AG10803 (cell line): ENCODE measurements at places on chromosomes 6 and 20.

DNA sequence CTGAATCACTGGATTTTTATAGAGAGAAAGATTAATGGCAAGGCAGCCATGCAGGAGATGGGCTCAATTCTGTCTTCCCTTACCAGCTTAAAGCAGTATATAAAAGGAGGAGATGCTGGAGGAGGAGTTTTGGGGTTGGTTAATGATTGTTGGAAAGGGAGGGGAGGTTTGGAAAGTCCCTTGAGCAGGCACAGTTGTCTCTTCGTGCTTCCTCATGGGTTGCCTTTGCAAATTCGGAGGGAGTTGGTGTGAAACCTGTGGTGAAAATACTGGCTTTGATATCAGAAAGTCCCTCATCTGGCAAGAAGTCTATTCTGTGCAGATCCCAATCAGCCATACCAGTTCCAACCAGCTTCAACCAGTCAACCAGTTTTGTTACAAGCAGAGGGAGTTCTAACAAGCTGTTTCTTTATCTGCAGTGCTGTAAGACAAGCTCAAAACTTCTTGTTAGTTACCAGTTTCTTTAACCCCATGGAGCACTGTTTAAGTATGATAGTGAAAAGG is 107.0 kb downstream of the HIVEP1 start:
- DNase-seq, result no peak

DNA sequence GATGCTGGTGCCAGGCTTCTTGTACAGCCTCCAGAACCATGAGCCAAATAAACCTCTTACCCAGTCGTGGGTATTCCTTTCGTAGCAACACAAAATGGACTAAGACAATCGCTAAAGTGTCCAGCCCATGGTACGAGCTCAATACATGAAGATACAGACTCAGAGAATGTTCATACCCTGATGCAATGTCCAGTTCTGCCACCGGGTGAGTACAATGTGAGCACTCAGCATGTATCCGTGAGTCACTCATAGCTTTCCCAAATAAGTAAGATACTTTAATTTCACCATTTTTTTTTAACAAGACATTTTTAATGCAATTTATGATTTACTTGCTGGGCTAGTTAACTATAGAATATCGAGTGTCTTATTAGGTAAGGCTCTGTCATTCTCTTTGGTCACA is 26.7 kb upstream of the PDE10A start:
- no peak for DNase-seq

- DNase-seq, result peak; percentile 70
Measured at GRCh38 chr20:44309763-44310663, 989 bp downstream of the FITM2 start.

DNA sequence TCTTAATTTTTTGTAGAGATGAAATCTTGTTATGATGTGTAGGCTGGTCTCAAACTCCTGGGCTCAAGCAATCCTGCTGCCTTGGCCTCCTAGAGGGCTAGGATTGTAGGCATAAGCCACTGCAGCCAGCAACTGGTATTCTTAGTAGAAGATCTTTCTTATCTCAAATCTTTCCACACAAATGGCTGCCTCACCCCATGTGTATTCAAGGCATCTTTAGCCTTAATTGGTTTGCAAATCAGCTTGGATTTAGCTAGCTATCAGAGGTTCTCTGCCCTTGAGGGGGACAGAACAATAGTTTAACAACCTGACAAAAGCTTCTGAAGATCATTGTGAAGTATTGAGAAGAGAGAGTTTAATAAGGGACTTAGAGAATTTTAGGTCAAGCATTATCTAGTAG is 17.9 kb upstream of the ABRACL start:
- DNase-seq, result no peak

GRCh38 chr20:60955706-60956105 is 296.4 kb upstream of the CDH4 start:
- DNase-seq, result no peak

- no peak for DNase-seq
Measured at GRCh38 chr6:151112130-151112529, 127.6 kb upstream of the AKAP12 start.

DNA sequence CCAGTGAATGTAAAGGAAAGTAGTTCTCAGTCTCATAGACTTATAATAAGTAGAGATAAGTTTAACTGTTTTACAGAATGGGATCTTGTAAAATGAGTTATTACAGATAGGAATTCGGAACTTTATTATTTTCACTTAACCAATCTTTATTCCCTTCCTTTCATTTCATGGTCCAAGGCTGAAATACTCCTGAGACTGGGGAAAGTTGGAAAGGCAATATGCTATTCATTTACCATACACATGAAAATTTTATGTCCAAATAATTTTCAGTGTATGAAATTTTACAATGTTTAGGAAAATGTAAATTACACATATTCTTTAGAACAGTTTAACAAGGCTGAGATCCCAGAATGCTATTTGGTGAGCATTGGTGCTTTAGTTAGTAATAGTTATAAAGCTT is 62.3 kb downstream of the HMGCLL1 start:
- no peak for DNase-seq

GRCh38 chr6:139627091-139627490 is 252.6 kb upstream of the CITED2 start:
- no peak for DNase-seq

DNA sequence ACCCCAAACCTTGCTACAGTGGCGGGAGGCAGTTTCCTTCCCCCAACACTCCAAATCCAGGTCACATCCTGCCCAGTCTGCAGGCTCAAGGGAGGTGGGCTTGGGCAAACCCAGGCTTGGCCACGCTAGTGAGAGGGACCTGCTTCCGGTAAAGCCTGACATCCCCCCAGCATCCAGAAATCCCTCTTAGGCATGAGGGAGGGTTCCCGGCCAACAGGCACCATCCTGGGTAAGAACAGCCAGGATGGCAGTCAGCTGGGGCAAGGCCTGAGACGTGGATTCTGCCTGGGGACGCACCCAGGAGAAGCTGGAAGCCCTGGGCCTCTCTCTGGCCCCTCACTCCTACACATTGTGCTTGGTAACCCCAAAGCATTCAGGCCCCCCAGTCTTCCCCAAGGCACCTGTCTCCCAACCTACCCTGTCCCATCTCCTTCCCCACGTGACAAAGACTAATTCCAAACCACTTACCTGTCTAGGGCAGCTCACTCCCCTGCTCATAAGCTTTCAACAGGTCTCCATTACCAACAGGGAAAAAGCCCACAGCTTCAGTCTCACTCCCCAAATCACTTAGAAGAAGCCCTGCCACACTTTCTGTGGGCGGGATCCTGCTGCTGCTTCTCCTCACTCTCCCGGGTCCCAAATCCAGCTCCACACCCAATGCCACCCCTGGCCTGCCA is 2.1 kb downstream of the C20orf144 start:
- DNase-seq, result no peak

GRCh38 chr6:53119772-53120409 is 28.8 kb downstream of the GCM1 start:
- peak; percentile 67 for DNase-seq

DNA sequence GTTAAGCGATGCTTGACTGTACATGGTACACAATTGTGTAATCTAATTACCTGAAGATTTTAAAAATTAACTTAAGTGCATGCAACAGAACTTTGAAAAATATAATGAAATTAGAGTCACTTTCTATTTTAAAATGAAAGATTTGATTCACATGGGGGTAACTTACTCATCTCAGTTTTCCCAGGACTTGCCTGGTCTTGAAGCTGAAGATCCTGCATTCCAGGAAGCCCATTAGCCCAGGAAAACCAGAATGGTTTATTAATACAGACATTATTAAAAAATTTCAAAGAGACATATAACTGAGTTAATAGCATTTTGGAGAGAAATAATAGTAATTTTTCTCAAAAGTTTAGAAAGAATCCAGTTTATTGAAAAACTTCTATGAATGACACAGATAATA is 190.6 kb downstream of the SIM1 start:
- no peak for DNase-seq

GRCh38 chr20:33400812-33401183 is 521 bp downstream of the CDK5RAP1 start:
- DNase-seq, result peak; percentile 0

GRCh38 chr6:54690596-54690995 is 156.0 kb upstream of the FAM83B start:
- no peak for DNase-seq

- no peak for DNase-seq
Measured at GRCh38 chr6:150865043-150865405, 478 bp upstream of the MTHFD1L start.

- DNase-seq, result no peak
Measured at GRCh38 chr6:39902136-39902535, 32.1 kb downstream of the MOCS1 start.

DNA sequence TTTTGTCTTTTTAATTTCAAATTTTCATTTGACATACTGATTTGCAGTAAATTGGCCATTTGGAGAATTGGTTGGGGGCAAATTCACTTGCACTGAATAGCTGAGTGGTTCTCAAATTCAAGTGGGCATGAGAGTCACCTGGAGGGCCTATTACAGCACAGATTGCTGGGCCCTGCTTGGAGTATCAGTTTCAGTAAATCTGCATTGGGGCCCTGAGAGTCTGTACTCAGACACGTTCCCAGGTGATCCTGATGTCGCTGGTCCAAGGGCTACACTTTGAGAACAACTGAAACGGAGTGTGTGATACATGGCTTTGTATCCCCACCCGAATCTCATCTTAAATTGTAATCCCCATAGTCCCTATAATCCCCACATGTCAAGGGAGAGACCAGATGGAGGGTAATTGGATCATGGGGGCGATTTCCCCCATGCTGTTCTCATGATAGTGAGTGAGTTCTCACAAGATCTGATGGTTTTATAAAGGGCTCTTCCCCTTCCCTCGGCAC is 115.9 kb downstream of the KLHL32 start:
- DNase-seq, result no peak

DNA sequence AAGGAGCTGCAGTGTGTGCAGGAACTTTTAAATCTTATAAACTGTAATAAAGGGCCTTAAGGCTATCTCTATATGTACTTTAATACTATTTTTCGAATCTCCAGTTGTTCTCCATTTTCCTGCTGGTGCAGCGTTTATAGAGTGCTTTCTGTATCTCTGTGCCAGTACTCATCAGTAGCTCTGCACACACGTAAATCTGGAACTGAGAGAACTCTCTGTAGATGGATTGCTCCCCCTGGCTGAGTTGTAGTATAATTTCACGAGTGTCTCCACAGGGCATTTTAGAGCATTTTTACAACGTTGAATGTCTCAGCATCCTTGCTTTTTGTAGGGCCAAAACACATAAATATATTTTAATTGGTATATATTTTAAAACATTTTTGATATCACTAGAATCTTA is 256.5 kb downstream of the TRDN start:
- peak; percentile 1 for DNase-seq

DNA sequence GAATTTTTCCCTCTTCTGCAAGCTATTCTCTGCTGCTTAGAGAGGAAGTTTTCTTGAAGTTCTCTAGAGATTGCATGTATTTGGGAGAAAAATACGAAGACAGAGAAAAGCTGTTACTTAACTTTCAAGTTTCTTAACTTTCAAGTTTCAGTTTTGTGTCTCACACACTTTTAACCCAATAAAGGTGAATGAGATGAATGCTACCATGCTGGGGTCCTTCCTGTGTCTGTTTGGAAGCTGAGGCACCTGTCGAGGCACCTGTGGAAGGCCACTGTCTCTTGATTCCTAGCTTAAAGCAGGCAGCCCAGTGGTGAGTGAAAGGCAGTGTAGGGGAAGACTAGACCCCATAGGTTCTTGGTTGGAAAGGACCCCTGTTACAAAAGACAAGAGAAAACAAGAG is 372.8 kb upstream of the JARID2 start:
- no peak for DNase-seq

DNA sequence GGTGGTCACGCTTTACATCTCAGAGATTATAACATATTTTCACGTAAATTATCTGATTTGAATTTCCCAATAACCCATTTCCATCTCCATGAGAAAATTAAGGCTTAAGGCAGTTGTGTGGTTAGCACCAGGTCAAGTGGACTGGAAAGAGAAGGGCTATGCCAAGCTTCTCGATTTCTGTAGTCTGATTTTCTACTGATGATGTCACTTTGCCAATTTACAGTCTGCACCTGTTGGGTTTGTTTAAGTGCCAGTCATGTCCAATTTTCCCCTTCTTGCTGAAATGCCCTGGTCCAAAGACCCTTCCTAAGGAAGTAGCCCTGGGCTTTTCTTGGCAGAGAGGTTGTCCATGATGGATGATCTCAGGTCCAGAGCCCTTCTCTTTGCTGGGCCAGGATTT is 562.3 kb upstream of the BTBD3 start:
- no peak for DNase-seq

DNA sequence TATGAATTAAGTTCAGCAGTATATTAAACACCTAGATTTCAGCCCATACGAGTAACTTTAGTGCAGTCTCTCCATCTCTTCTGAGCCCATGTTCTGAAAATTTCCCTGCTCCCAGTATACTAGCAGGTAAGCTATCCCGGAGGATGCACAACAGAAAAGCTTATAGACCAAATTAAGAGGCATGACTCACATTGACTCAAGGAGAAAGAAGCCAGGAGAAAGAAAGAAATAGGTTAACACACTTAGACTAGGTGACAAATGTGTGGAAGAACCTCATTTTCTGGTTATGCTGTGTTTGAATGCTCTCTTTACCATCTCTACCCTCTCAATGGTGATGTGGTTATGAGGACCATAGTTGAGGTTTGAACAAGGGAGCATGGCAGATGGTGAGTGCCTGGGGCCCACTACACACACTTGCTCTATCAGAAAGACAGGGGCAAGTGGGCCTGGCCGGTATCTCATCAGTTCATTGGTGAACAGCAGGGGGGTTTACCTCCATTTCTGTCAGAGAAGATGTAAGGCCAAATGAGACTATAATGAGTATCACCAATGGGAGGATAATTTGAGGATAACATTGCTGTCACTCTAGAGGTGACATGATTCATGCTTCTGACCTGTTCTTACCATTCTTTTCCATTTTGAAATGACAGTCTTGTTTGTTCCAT is 902.3 kb upstream of the FLRT3 start:
- DNase-seq, result no peak

DNA sequence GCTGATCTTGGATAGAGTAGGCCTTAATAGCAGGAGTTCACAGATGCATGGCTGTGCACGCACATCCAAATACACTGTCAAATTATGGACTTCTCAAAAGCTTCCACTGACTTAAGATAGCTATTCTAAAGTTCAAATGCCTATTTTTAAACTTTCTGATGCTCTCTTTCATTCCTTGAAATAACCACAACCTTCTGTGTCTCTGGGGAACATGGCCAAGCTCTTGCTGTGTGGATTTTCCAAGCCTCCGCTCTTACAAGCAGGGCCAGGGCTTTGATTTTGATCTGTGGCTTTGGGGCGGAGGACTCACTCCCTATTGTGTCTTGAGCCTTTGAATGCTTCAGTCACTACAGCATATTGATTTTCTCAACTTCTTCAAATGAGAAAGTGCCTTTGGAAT is 35.7 kb upstream of the SNRPB2 start:
- DNase-seq, result no peak

DNA sequence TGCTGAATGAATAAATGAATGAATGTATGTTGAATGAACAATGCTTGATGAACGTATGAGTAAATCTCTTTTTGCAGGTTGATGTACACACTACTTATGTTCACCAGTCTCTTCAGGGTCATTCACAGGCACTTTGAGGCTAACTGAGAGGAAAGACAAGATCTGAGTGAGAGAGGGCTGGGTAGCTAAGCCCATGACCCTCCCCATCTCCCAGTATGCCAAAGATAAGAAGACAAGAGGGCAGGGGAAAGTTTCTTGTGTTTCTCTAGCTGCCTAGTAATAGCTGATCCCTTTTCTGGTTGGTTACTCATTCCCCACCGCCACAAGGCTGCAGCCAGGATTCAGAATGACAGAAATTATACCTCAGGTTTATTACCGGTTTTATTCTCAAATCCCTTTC is 90.7 kb downstream of the CEP57L1 start:
- no peak for DNase-seq
